ENCODE measurements at places on chromosomes 2 and 18. TPM values are rescaled to one million over a fixed set of nuclear protein-coding genes. Genes with fewer than 3 reads are reported as not detected.

GALR1 gene
- 0.13 TPM for total RNA-seq

SP100 gene
- 126 TPM for total RNA-seq

RASGRP3 gene
- total RNA-seq, result 16.0 TPM

PLEKHH2 gene
- 58.9 TPM for total RNA-seq

ANKRD30BL gene
- total RNA-seq, result not detected

All from sciatic nerve (tissue), 2 donors.